ENCODE measurements at places on chromosomes 2 and 18.

DNA sequence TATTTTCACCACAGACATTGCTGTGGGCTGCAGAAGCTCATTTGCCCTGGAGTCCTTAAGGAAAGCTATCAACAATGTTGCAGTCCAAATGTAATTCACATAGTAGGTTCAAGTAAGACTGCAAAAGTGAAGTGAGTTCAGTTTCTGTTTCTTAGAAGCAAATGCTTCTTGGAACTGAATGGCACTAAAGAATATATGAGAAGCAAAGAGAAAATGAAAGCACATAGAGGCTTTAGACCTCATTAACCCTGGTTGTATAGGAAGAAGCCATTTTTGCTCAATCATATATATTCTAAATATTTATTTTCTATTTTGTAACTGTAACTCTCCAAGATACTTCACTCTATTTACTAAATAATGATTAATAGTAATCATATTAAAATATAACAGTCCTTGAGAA is 292.0 kb downstream of the ZNF804A start:
- no peak for DNase-seq

- DNase-seq = no peak
Observed at GRCh38 chr2:223522796-223523195, 79.4 kb downstream of the SCG2 start.

GRCh38 chr2:191125646-191126045 is 25.1 kb downstream of the STAT4 start:
- DNase-seq = no peak

DNA sequence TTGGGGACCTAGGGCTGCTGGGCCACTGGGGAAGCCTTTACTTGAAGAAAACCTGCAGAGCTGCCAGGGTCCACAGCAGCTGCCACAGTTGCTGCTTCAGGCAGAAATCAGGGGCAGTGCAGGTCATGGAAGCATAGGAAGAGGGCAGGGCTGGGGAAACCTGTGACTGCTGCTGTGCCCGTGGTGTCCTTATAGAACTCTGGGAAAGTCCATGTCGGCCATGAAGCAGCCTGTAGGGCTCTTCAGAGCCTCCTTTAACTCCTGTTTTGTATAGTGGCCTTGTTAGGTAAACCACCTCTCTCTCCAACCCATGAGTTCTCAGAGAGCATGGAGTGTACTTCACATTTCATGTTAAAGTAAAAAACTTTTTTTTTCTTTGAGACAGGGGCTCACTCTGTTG is 62.1 kb downstream of the SMAD4 start:
- no peak for DNase-seq

GRCh38 chr2:226159875-226160479 is 639.6 kb downstream of the IRS1 start:
- no peak for DNase-seq

DNA sequence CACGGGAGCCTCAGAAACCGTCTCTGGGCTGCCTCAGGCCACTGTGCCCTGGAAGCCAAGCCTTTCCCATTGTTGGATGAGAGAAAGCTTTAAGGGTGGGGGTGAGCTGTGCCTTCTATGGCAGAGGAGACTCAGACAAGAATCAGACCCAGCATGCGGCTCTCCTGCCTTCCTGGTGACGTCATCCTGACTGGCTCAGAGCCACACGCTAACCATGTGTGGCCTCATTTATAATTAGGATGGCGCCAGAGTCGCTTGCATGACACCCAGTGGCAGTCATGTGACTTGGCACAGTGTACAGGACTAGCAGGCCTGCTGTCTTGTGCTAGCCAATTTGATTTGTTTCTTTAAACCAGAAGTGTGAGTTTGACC is 99.1 kb downstream of the SH3BP4 start:
- DNase-seq = peak; percentile 90
